COR-L47 (cell line): ENCODE measurements at places on chromosomes 4 and X.

DNA sequence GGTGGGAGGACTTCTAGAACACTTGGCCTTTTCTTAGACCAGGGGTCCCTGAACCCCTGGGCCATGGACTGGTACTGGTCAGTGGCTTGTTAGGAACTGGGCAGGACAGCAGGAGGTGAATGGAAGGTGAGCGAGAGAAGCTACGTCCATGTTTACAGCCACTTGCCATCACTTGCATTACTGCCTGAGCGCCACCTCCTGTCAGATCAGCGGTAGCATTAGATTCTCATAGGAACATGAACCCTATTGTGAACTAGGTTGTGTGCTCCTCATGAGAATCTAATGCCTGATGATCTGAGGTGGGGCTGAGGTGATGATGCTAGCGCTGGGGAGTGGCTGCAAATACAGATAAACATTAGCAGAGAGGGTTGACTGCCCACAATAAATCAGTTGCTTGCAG, 100.9 kb upstream of the IGFBP7 start:
- no peak for DNase-seq

- DNase-seq = no peak
Observed at GRCh38 chr4:128286474-128287058, 1.0 kb downstream of the PGRMC2 start.

GRCh38 chrX:23052324-23052723, 52.6 kb downstream of the DDX53 start:
- DNase-seq = no peak

- peak; percentile 68 for DNase-seq
Observed at GRCh38 chr4:138393886-138394610, 151.9 kb upstream of the SLC7A11 start.
